ENCODE measurements at places on chromosomes 5 and 9. TPM values are rescaled to one million over a fixed set of nuclear protein-coding genes. Genes with fewer than 3 reads are reported as not detected.

GRCh38 chr9:86830356-86830755 is 117.0 kb downstream of the GAS1 start:
- DNase-seq = no peak

DNA sequence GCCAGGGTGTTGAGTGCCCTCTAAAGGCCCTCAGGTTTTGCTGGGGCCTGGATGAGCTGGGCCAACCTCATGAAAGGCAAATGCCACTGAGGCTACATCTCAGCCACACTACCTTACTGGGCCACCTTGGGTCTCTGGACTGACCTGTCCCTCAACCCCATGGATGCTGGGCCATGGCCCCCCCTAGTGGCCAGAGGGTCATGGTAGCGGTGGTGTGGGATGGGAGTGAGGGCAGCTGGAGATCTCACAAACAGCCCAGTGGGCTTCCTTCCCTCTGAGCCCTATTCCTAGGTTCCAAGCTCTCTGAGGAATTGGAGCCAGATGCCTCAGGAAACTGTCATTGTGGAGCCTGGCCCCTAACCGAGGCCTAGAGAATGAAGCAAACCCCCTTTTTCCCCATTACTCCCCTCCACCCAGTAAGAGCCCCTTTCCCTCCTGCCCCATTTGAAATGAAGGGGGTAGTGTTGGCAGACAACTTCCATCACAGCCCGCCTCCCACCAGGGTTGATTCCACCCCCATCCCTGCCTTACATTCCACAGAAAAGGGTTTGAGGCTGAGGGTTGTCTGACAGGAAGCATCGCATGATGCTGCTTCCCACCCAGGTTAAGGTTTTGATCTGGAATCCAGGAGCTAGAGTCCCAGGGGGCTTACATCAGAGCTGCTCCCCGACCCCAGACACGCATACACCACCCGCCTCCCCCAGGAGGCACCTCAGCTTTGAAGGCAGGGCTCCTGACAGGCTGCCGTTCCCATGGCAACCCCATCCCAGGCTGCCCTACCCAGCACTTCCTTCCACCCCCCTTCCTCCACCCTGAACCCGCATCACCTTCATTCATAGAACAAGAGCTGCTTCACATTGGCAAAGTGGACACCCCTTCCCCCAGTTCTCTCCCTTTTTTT is 63.9 kb downstream of the PCDH1 start:
- peak; percentile 46 for DNase-seq

The HMGCS1 gene
- total RNA-seq = 43.8 TPM

DNA sequence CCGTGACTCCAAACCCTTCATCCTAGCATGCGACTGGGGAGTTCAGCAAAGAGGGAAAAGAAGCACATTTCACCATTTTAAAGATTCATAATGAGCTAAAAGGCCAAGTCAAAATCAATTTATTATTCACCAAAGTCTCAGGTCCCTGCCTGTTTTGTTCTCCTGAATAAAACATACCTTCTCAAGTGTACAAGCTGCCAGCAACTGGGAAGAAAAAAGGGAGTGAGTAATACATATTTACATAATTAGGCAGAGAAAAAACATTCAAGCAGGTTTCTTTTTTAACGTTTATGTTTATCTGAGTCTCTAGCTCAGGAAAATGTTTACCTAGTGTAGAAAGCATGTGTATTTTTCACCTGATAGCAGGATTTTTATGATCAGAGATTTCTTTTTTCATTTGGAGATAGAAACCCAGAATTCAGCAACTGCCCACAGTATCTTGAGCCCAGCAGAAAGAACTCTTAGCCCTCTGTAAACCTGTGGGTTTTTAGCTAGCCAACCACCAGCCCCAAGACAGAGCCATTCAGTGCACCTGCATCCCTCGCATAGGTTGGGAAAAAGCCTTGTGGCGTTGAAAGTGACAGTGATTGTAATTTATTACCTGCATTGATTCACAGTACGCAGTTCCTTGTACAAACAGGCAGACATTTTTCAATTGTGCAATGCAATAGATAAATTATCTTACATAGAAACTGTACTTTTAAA is 117.9 kb upstream of the GRIA1 start:
- DNase-seq = no peak

DNA sequence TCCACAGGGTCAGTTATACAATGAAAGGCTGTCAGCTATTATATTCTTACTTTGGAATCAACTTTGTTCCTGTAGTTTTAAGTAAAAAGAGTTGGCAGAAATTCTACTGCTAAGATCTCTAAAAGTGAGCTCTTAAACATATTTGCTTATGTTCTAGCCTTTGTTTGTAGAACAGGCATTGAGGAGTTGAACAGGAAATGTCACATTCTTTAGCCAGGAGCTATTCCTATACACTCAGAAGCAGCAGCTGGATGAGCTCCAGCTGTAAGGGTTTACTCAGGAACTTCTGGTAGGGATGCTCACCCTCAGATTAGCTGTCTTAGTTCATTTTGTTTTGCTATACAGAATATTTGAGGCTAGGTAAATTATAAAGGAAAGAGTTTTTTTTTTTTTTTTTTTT is 22.4 kb upstream of the SPINK14 start:
- DNase-seq = no peak

DNA sequence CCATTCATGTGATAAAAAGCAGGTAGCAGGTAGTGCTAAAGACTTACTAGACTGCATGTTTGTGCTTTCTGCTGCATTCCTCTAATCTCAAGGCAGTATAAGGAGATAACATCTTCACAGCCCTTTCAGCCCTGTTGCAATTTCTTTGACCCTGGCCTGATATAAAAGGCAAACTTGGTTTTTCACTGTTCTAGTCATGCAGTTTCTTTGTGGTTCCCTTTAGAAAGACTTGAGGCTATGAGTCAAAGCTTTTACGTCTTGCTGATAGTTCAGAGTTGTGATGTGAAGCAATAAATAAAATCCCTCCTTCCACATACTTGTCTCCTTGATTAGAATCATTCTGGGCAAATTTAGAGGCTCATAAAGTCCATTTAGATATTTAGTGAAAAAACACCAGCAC is 88.6 kb upstream of the CDKN2B start:
- DNase-seq = no peak

The ANKDD1B gene
- not detected for total RNA-seq

DNA sequence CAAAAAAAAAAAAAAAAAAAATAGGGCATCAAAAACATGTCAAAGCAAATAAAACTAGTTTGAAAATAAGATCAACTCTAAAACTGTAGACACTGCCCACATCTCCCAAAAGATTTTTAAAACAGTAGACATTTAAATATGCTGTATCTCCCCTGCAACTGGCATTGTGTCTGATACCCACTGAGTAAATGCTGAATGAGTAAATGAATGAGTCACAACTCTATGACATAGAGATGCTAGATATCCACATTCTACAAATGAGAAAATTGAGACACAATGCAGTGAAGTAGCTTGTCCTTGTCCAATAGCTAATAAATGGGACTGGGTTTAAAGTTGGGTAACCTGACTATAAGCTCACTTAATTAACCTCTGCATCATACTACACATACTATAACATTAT is 14.1 kb upstream of the MAP1B start:
- DNase-seq = no peak

The AHRR gene
- 3.8 TPM for total RNA-seq

The ANGPTL2 gene
- 51.8 TPM for total RNA-seq

DNA sequence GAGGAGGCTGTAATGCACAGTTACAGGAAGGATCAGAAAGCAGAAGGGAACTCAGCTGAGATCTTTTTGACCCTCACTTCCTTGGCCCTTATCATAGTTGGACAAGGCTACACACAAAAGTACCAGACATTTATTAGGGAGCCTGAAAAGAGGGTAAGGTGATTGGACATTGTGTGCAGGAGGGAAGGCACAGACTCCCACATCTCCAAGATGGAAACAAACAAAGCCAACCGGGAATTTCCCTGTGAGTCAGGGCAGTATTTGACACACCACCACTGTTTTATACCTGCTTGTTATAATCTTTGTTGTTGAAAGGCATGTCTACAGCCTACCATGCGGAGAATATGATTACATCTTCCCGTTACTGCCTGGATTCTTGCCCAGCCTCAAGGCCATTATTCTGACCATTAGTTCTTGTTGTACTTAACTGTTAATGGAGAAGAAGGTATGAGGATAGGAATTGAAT is 3.0 kb upstream of the CCNG1 start:
- DNase-seq = no peak

- DNase-seq = no peak
Observed at GRCh38 chr5:142520885-142521284, 165.0 kb downstream of the FGF1 start.

The CCNJL gene
- total RNA-seq = 5.6 TPM

The NEUROG1 gene
- not detected for total RNA-seq

DNA sequence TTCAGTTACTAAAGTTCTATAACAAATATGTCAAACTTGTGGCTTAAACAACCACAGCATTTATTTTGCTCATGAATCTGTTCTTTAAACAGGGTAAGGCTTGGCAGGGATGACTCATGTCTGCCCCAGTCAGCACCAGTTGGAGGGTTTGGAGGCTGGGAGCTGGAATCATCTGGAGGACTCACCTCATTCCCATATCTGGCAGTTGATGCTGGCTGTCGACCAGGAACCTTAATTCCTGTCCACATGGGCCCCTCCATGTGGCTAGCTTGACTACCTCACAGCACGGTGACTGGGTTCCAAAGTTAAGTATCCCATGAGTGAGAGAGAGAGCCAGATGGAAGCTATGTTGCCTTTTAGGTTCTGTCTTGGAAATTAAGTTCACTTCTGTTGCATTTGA is 13.8 kb upstream of the CCL28 start:
- DNase-seq = no peak

DNA sequence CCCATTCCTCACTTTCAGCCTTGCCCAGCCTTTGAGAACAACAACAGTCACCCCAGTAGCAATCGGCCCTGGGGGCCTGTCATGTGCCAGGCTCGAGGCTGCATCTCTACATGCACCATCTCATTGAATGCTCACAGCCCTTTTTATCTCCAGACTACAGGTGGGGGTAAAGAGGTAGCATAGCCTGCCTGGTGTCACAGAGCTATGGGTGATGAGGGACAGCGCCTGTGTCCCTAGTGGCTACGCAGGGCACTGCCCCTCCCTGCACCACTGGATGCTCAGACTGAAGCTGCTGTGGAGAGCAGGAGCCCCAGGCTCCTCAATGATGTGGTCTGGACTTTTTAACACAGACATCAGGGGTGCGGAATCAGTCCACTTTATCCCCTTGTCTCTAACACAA is 2.8 kb downstream of the CAMK2A start:
- no peak for DNase-seq

The QSOX2 gene
- total RNA-seq = 6.6 TPM

GRCh38 chr5:66828046-66828547 is 231.9 kb downstream of the MAST4 start:
- DNase-seq = no peak

- no peak for DNase-seq
Observed at GRCh38 chr9:129338724-129339430, 160.8 kb upstream of the IER5L start.

DNA sequence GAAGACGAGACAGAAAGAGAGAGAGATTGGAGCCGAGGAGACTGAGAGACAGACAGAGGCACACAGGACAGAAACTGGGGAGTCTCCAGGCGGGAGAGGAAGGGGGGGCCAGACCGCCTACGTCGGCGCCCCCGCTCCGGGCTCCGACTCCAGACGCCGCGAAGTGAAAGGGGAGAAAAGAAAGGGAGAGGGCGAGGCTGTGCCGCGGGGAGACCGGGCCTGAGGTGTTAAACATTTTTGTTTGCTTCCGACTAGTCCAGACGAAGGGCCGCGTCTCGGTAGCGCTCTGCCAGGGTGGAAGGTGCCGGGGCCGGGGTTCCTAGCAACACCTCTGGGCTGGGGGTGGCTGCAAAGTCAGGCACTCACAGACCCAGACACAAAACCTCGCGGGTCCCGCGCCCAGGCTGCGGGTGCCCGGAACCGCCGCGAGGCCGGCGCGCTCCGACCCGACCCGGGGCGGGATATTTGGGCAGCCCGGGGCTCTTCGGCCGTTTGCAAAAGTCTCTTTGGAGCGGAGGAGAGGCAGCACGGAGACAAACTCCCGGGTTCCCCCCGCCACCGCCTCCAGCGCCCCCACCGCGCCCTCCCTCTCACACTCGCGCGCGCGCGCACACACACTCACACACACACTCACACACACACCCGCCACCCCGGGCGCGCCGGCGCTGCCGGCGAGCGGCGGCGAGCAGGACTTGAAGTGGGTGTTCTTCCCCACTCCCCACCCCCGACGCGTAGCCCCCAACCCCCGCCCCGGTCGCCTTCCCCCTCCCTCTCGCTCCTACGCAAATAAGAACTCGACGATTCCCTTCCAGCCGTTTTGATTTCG is 626 bp upstream of the FST start:
- DNase-seq = peak; percentile 51

The ABLIM3 gene
- total RNA-seq = 129 TPM
